Activated CD8-positive, alpha-beta T cell treated with anti-CD3 and anti-CD28 coated beads, Interleukin-2, amount 10 ng/mL, durations not matched to agents 7 days and 5 days (primary cell): ENCODE measurements at places on chromosomes 5 and 9. TPM values are rescaled to one million over a fixed set of nuclear protein-coding genes. Genes with fewer than 3 reads are reported as not detected.

Gene FOXD4L6
- not detected for total RNA-seq

Gene BASP1
- not detected for total RNA-seq

Gene PFN3
- not detected for total RNA-seq

Gene GABBR2
- total RNA-seq: not detected

Gene DNM1
- 0.21 TPM for total RNA-seq

Gene FREM1
- not detected for total RNA-seq

Gene HRCT1
- not detected for total RNA-seq

Gene NUDT12
- 0.40 TPM for total RNA-seq

Gene CORO2A
- total RNA-seq: 9.2 TPM

Gene GABRB2
- total RNA-seq: not detected

- no peak for DNase-seq
Measured at GRCh38 chr5:133869519-133870335, 98.7 kb downstream of the C5orf15 start.

- no peak for DNase-seq
Measured at GRCh38 chr5:31993165-31993961, 180.8 kb downstream of the GOLPH3 start.

DNA sequence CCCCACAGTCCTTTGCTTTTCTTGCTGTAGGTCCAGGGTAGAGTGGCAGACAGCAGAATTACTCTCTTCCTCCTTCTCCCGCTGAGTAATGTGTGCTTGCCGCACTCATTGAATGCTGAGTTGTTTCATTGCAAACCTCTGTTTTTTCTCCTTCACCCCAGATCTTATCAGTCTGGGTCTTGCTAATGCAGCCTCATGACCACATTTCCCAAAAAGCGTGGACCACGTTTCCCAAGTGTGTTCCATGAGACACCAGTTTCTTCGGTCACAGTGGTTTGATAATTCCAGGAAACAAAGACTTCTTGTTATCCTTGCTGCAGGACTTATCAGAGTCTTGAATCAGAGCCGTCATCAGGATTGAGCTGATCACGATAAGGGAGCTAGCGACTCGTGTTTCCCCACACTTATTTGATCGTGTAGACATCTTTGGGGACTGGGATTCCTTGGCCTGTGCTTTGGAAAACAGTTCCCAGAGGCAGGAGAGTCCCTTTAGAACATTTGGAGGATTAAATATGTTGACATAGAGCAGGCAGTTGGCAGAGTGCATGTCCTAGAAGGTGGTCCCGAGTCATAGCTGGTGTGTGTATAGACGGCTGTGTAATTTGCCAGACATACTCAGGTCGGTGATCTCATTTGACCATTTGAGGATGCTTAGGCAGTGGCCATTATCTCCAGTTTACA is 4.4 kb downstream of the LRRC8A start:
- DNase-seq: no peak

DNA sequence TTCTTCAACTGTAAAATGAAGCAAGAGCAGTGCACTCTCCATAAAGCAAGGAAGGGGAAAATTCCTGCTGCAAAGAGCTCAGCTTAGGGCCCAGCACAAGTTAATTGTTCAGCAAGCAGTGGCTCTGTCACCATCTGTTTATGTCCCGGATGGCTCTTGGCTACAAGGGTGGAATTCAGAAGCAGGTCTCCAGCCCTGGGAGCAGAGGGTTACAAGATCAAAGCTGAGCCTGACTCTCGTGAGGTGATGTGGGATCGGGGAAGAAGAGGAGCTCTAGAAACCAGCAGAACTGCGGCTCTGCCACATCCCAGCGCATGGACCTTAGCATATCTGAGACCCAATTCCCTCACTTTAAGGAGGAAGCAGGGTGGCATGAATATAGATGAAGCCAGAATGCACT is 25.2 kb upstream of the OLFM1 start:
- no peak for DNase-seq

DNA sequence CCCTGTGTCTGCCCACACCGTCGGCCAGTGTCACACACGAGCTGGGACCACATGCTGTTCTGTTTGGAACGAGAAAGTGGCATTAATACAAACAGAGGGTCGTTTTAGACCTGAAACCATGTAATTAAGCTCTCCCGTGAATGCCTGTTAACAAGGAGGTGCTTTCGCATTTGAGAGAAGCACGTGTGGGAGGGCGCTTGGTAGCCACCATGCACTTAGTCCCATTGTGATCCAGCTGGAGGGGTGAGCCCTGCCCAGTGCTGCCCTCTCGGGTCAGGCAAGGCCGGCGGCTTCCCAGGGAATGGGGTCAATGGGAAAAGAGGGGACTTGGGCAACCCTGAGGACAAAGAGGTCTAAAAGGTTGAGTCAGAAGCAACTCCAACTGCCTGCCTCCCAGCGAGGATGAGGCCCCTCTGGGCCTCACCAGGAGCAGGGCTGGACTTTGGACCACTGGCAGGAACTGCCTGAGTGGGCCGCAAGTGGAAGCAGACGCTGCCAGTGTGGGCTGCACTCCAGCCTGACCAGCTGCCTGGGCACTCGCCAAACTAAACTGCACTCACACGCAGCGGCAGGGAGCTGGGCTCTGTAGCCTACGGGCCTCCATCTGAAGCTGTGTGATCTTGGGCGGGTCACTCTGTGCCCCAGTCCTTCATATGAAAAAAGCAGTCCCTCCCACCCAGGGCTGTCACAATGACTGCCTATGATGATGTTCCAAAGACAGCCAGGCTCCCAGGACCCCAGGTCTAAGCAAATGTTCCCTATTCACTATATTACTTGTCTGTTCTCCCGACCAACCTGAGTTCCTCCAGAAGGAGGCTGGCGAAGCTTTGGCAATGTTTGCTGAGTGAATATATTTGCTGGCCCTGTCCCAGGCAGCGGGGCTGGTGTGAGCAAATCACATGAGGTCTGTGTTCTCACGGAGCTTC is 195.7 kb downstream of the CDK5RAP2 start:
- DNase-seq: no peak

GRCh38 chr5:9148242-9148641 is 397.6 kb downstream of the SEMA5A start:
- DNase-seq: no peak

DNA sequence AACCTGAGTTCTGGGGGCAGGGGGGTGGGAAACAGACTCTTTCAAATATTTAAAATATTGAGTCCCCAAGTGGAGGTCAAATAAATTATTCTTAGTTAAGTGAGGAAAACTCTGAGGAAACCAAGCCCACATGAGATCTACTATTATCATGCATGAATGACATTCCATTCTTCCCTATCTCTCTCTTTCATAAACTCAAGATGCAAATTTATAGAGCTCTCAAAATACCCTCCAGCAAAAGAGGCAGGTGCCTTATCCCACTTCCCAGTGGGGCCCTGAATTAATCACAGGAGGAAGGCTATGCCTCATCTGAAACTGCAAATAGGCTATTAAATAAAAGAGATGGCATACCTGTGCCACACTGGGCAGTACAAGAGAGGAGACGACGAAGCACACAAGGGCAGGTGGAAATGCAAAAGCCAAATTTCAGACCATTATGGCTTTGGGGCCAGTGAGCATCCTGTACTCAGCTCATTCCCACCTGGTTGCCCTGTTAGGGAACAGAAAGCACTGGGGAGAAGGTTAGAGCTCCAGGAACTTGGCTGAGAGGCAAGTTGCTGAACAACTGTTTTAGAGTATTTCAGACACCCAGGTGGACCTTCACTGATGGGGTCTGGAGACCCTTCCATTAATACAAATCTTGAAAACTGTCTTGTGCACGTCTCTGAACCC is 102.2 kb upstream of the EQTN start:
- no peak for DNase-seq

- no peak for DNase-seq
Measured at GRCh38 chr9:119365291-119366027, 3.8 kb downstream of the BRINP1 start.

DNA sequence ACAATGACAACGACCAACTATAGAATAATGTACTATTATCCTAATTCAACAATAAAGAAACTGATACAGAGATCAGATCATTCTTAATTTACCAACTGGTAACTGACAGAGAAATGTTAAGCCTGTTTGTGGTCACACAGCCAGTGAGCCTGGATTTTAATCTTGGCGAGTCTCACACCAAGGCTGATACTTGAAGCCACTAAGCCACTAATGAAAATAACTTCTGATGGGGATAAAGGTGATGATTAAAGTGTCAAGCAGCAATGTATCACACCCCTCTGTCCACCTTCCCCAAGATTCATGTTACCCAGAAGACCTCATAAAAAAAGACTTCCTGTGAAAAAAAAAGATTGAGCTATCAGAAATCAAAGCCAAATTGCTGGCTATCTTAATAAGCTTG is 350.5 kb downstream of the SPOCK1 start:
- no peak for DNase-seq

GRCh38 chr5:40649463-40650030 is 30.2 kb upstream of the PTGER4 start:
- no peak for DNase-seq

- no peak for DNase-seq
Measured at GRCh38 chr9:90343991-90344390, 298.6 kb downstream of the DIRAS2 start.

DNA sequence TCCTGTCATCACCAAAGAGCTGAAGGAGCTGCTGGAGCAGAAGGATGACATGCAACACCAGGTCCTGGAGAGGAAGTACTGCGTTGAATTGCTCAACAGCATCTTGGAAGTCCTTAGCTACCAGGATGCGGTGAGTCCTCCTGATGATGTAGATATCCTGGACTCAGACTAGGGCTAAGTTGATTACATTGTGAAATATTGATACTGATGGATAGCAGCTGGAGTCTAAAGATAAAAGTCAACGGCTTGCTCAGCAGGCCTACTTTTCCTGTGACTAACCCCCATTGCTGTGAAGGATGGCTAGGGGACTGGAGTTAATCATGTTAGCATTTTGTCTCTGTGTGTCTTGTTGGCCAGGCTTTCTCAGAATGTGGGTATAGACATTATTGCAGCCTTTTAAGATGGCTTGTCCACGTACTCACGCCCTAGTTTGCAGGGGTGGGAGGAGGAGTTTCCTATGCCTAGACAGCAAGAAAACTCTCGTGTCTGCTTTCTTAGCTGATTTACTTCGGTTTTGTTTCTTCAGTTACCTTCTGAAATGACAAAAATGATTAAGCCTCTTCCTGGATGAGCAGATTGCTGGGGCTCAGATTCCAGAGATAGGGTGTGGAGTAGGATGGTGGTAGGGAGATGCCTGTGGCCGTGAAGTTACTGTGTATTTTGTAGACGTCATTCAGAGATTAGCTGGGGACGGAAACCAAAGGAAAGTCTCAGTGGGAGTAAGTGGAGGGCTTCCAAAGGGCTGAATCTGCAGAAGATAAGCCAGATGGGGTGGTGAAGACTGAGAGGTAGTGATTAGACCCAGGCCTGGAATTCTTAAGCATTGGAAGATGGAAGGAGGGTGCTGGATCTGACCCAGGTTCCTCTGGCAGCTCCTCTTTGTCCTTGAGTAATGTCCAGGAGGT is 166.3 kb downstream of the DOCK2 start:
- DNase-seq: no peak

DNA sequence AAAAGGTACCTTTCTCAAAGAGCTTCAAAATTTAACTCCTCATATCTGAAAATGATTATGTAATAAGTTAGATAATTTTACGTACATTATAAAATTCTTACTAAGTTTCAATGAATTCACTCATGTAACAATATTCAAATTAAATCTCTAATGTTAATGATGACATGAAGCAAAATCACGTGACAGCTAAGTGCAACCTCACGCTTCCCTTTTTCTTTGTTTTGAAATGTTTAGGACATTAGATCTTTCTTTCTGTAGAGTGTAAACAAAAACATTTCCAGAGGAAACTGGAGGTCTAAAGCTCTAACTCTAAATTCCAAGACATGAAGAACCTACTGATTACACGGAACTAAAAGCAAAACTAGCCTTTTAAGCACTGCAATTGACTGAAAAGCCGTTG is 227.3 kb upstream of the TBCA start:
- DNase-seq: no peak

GRCh38 chr5:162683284-162683683 is 615.7 kb downstream of the GABRG2 start:
- no peak for DNase-seq

GRCh38 chr9:18459962-18460584 is 13.9 kb upstream of the ADAMTSL1 start:
- no peak for DNase-seq

- DNase-seq: no peak
Measured at GRCh38 chr9:38127271-38127839, 58.3 kb upstream of the SHB start.

DNA sequence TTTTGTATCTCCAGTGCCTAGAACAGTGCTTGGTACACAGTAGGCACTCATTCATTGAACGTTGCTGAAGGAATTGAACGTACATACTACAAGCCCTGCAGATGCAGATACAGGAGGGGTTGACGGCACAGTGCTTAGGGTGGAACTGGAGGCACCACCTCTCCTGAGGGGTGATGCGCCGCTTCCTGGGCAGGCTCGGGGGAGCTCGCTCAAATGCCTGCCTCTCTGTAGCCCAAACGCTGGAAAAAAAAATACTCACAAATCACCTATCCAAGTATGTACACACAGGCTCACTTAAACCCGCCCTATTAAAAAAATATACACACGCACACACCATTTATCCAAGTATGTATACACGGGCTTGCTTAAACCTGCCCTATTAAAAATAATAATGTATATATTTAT is 536 bp upstream of the COMMD10 start:
- DNase-seq: peak; percentile 51

DNA sequence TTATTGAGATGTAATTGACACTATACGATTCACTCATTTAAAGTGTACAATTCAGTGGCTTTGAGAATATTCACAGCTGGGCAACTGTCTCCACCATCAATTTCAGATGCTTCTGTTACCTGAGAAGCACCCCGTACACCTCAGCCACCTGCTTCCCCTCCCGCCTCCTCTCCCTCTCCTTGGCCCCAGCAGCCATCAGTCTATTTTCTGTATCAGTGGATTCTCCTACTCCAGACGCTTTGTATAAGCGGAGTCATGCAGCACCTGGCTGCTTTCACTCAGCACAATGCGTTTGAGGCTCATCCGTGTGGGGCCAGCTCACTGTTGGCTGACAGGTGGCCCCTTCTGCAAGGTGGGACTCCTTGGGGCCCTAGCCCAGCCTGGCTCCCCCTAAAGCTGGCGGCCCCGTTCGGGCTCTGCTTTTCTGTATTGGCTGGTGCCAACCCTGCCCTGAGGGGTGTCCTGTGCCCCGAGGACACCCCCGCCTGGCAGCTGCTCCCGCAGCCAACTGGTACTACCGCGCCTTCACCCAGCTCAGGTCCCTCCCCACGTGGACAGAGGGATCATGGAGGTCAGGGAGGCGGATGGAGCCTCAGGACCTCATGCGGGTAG is 124.4 kb upstream of the COL5A1 start:
- DNase-seq: no peak

- DNase-seq: peak; percentile 49
Measured at GRCh38 chr9:136204838-136205706, at the start of gene LHX3. TSS of gene LHX3 (minus strand) at chr9:136205128. CDS start at chr9:136205012, 116 bp downstream.
